Renal cortical epithelial cell (primary cell): ENCODE measurements at places on chromosomes 5 and 9.
A peak's percentile ranks its signal among the peaks of the same experiment; 100 is the strongest.

DNA sequence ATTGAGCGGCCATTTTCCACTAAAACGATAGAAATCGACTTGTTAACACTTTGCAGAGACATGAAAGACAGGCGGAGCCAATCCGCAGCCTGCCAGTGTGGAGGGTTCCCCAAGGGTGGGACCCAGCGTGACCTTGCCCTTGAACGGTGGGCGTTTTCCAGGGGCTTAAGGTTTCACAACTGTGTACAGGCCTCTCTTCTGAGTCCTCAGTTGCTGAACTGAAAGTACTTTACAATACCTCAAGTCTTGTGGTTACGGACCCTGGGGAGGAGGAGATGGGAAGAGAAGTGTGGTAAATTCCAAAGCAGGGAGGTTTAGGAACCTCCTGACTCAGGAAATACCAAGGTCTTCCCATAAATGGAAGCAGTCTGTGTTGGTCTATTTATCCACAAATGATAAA is 68.2 kb upstream of the CKMT2 start:
- peak; percentile 62 for DNase-seq

DNA sequence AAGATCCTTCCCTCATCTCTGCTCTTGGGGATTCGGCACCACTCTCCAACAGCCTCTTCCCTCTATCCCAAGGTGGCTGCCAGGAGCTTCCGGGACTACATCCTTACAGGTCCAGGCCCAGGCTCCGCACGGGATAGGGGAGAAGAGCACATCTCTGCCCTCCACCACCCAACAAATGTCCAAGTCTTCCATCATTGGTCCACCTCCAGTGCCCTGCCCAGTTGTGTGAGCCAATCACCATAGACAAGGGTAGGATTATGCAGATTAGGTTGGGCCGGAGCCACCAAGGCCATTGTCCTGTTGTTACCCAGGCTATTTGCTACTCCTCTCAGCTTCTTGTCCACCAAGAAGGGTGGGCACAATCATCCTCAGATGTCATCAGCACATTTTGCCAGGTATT is 9.1 kb downstream of the UNC5A start:
- DNase-seq, result no peak

DNA sequence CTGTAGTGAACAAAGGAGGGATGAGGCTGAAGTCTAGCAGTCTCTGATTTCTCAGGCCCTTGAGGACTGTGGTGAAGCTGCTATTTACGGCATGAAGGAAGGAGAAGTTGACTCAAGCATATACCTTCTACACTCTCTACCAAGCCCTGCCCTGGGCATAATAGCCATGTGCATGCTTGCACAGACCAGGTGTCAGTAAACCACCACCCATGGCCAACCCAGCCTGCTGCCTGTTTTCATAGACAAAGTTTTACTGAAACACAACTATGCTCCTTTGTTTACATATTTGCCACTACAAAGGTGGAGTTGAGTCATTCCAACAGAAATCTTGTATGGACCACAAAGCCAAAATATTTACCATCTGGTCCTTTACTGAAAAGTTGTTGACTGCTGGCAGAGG is 126.9 kb downstream of the PAPPA start:
- DNase-seq, result no peak

DNA sequence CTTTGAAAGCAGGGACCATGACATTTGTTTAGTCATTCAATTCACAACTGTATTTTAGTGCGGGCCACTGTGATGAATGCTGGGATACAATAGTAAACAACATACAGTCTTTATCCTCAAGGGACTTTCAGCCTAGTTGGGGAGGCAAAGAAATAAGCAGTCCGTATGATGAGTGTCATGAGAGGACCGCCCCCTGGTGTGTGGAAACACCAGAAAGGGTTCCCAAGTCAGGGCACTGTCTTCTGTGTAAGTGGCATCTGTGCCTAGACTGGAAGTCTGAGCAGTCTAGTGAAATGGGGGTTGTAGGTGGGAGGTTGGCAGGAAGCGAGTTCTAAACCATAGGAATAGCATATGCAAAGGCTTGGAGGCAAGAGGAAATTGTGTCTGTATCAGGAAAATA is 6.8 kb downstream of the C9orf43 start:
- no peak for DNase-seq

DNA sequence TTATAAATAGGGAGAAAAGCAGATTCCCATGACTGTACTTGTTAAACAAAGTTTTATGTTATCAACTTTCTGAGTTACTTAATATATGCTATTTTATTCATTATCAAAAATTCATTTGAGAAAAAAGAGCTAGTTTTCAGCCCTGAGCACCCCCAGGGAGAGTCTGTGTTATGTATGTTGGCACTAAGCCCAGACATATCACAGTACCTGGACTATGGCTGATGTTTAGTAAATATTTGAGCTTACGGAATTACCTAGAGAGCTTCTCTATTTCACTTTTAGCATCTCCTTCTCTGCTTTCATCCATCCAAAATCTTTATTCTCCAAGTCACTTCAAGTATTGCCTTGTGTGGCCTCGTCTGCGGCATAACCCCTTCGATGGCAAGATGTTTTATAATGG is 225.9 kb upstream of the PCSK5 start:
- no peak for DNase-seq

DNA sequence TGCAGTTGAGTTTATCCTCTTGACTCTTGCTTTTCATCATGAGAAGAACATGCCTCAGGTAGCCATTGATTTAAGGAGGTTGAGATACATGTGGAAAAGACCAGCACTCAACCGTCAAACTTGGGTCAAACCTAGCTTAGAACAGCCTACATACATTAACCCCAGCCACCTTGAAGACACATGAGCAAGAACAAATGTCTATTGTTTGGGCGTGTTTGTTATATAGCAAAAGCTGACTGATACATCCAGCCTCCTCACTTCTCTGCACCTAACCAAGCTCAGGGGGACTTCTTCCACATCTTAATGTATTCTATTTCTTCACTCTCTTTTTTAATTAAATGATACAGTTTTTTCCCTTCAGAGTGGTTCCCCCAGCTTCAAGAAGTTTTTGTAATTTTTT is 28.7 kb downstream of the DRD1 start:
- no peak for DNase-seq

DNA sequence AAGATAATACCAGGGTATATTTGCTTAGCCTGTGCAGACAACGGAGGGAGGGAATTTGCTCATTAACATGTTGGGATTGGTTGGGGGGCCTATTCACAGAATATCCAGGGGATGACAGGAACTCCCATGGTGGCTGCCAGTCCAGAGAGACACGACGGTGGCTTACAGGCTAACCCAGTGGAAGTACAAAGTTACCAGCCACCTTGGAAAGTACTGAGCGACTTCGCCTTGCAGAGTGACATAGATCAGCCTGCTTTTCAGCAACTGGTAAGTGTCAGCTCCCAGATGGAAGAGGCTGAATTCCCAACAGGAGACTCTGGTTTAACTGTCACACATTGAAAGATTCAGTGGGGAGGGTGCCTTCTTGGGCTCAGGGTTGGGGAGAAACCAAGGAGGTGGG is 7.9 kb downstream of the ISL1 start:
- DNase-seq, result no peak
